Cerebellum (tissue), 4 donors: ENCODE measurements at places on chromosomes 2 and 18.
A peak's percentile ranks its signal among the peaks of the same experiment; 100 is the strongest.

- no peak for DNase-seq
Observed at GRCh38 chr2:29606104-29607037, 315.0 kb downstream of the ALK start.

DNA sequence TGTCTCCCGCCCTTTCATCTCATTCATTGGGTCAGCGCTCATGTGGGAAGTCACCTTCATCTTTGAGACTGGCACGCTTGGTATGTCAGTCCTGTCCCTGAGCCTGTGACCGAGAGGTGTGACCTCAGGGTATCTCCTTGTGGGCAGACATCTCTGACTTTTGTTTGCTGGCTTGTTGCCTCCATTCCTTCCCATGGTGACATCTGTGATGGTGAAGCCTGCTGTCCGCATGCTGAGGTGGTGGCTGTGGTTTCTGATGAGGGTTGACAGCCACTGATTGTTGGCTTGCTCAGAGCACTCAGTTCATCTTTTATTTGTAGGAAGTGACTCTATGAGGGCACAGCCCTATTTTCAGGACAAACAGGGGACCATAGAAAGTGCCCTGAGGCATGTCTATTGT is 139.2 kb downstream of the SLC4A3 start:
- DNase-seq: no peak

GRCh38 chr2:120555092-120555491 is 180.6 kb upstream of the GLI2 start:
- no peak for DNase-seq

DNA sequence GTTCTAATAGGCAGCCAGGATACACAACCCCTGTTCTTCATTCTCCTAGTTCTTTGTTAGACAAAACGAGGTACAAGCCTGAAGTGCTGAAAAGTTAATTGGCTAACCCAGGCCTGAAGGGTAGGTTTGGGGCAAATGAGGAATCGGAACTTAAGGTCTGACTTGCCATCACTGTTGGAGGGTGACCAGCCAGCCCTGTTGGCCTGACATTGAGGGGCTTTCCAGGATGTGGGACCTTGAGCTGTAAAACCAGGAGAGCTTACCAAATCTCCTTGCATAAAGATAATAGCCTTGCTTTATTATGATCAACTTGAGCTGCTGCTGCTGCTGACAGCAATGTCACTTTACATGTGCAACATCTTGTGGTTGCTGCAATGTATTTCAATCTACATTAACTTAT is 256.0 kb downstream of the VAPA start:
- DNase-seq: no peak

- no peak for DNase-seq
Observed at GRCh38 chr18:58727776-58728500, 56.7 kb downstream of the MALT1 start.

- no peak for DNase-seq
Observed at GRCh38 chr2:240713071-240713927, 21.6 kb downstream of the AQP12A start.

DNA sequence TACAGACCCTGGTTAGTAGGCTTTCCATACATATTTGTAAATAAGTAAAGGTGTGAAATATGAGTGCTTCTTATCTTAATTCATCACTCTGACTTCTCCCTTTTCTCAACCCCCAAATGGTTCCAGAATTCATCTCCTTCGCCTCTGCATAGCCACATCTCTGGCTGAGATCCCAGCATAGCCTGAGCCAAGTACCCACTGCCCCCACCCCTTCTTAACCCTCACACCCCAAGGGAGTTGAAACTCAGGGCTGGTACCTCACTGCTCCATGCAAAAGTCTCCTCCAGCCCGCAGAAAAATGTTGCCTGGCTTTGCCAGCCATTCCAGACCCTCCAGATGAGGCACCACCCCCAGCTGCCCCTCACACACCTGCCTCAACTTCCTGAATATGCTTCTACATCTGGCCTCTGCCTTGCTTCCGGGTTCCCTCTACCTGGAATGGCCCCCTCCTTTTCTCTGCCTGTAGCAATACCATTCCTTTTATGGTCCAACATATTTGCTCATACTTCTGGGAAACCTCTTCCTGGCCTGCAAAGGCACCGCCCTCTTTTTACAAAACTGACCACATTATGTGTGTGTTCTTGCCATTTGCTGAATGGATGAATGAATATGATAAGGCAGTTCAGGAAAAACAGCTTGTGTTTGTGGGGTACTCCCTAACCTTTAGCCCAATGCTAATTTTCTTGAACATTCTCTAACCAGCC is 112.8 kb downstream of the CELF4 start:
- DNase-seq: no peak

DNA sequence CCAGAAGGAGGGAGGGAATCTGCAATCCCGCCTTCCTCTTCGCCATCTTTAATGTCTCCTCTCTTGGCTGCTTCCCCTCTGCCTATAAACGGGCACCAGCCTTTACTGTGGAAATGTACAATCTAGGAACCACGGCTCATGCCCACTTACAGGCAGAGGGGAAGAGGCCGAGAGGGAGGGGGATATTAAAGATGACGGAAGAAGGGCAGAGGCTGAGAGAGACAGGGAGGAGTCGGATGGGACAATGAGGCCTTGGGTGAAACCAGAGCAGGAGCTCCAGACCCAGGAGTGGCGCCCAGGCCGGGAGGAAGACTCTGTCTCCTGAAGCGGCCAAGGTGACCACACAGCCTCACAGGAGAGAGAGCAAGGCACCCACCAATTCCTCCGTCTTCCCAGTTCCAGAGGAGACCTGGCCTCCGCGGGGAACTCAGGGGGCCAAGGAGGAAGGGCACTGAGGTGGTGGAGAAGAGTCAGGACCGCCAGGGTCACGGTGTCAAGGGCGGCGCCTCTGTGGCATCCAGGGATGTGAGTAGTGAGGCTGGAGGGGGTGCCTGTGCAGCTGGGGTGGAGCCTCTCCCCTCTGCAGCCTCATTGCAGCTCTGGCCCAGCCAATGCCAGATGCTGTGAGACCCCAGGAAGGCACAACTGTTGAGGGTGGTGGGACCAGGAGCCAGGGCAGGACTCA is 67.8 kb downstream of the CIB4 start:
- DNase-seq: no peak

GRCh38 chr2:171307560-171307959 is 126.2 kb downstream of the METTL8 start:
- no peak for DNase-seq

GRCh38 chr2:134206573-134206972 is 47.3 kb upstream of the MGAT5 start:
- no peak for DNase-seq

DNA sequence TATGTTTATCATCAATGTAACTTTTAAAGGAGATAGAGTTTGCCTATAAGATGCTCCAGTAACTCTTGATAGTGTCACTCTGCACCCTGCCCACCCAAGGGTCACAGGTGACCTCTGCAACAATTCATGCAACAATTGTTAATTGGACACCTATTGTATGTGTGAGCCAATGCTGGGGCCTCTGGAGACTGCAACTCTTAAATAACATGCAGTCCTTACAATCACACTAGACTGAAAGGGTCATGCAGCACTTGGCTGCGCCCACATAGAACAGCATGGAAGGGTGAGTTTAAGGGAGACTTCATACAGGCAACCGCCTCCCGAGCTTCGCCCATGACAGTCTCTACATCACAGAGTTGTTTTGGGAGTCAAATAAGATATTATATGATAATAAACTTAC is 137.1 kb upstream of the TWIST2 start:
- DNase-seq: no peak

GRCh38 chr2:38045811-38046210 is 30.1 kb downstream of the CYP1B1 start:
- no peak for DNase-seq

DNA sequence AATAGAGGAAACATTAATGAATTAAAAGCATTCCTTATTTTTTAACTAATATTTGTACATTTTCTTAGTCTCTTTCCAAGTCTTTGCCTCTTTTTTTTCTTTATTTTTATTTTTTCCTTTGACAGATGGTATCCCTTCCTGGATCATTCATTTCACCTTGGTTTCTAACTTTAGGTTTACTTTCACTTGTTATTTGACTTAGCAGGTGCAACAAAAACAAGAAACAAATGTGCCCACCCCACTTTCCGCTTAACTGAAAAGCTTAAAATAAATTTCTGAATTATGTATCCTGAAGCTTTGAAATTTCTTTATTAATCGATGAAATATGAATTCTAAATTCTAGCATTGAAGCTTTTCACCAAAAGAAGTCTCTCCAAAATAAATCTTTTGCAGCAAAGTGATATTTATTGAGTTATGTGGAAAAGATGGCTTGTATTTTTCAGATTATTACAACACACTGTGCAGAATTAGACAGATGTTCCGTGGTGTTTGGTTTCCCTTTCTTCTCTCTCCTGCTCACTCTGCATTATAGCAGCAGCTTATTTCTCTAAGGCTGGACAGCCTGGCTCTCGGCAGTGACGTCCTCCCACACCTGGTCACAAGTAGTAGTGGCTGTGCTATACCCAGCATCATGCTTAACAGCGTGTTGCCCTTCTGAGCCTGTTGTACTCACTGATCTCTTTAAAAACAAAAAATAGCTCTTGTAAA is 99.1 kb upstream of the ZNF397 start:
- no peak for DNase-seq

GRCh38 chr2:40400336-40400953 is 51.4 kb downstream of the SLC8A1 start:
- peak; percentile 10 for DNase-seq

GRCh38 chr18:13120983-13121441 is 97.5 kb upstream of the LDLRAD4 start:
- DNase-seq: no peak

GRCh38 chr2:163752267-163752666 is 16.5 kb upstream of the FIGN start:
- DNase-seq: no peak

GRCh38 chr2:120638450-120638849 is 97.2 kb upstream of the GLI2 start:
- DNase-seq: no peak

DNA sequence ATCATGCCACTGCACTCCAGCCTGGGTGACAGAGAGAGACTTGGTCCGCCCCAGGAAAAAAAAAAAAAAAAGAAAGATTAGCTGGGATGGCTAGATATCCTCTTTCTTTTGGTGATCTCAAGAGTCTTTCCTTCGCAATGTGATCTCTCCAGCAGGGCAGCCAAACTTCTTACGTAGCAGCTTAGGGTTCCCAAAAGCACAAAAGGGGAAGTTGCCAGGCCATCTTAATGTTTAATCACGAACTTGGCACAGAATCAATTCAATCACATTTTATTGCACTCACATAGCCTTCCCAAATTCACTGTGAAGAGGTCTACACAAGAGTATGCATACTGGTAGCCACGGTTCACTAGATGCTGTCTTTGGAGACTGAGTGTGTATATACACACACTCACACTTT is 53.1 kb downstream of the VIL1 start:
- DNase-seq: no peak

DNA sequence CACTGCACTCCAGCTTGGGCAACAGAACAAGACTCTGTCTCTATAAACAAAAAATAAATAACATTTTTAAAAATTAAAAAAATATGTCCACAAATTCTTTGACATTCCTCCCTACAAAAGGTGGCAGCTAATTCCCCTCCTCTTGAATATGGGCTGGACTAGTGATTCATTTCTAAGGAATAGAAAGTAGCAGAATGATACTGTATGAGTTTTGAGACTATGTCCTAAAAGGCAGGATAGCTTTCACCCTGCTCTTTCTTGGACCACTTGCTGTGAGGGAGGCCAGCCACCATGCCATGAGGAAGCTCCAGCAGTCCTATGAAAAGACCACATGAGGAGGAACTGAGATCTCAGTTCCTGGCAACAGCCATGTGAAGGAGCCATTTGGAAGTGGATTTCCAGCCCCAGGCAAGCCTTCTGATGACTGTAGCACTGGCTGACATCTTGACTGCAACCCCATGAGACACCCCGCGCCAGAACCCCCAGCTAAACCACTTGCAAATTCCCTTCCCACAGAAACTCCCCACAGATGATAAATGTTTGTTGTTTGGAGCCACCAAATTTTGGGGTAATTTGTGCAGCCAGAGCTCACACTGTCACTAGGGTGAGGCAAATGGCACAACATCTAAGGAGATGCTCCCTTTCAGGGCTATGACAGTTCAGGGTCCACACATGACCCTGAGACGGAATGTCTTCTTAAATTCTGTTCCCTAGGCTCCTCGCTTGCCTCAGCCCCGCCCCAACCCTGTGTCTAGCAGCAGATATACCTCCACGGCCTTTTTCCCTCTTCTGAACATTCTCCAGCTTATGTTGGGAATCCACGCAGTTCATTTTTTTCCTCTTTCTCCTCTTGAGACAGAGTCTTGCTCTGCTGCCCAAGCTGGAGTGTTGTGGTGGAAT is 17.1 kb upstream of the ATOH8 start:
- no peak for DNase-seq

- DNase-seq: no peak
Observed at GRCh38 chr18:55097456-55098170, 138.4 kb upstream of the CCDC68 start.

DNA sequence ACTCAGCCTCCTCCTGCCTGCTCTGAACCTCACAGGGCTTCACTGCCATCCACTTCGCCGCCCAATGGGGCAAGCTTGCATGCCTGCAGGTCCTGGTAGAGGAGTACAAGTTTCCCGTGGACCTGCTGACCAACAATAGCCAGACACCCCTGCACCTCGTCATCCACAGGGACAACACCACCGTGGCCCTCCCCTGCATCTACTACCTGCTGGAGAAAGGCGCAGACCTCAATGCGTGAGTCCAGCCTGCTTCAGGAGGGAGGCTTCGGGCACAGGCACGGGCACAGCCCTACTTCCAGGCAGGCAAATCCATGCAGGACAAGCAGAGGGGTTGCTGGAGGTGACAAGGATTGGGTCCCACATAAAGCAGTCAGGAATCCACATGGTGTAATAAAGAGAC is 1.2 kb downstream of the ANKRD53 start:
- no peak for DNase-seq

DNA sequence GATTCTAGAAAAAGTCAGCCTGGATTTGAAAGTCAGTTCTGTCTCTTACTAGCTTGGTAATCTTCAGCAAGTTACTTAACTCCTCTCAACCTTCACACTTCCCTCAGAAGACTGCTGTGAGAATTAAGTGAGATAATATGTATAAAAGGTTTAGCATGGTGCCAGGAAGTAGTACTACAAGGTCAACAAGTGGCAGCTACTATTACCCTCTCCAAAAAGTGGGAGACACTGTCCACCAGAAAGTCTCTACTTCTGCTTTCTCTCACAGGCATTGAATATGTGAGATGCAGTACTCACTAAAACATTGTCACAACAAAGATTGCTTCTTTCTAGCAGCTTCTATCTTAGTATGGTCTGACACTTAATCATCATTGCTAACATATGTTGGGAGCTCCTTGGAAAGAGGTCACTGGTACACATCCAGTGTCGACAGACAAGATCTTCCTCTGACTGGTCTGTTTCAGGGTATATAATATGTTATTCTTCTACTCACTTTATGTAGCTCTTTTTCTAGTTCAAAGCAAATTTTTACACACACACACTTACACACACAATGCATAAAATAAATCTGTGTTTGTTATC is 47.9 kb downstream of the DOCK10 start:
- DNase-seq: no peak

GRCh38 chr2:8152392-8153257 is 529.2 kb upstream of the ID2 start:
- no peak for DNase-seq

GRCh38 chr2:65532326-65532725 is 99.9 kb upstream of the SPRED2 start:
- no peak for DNase-seq
